ENCODE measurements at places on chromosomes 2 and 18.
A peak's percentile ranks its signal among the peaks of the same experiment; 100 is the strongest.

DNA sequence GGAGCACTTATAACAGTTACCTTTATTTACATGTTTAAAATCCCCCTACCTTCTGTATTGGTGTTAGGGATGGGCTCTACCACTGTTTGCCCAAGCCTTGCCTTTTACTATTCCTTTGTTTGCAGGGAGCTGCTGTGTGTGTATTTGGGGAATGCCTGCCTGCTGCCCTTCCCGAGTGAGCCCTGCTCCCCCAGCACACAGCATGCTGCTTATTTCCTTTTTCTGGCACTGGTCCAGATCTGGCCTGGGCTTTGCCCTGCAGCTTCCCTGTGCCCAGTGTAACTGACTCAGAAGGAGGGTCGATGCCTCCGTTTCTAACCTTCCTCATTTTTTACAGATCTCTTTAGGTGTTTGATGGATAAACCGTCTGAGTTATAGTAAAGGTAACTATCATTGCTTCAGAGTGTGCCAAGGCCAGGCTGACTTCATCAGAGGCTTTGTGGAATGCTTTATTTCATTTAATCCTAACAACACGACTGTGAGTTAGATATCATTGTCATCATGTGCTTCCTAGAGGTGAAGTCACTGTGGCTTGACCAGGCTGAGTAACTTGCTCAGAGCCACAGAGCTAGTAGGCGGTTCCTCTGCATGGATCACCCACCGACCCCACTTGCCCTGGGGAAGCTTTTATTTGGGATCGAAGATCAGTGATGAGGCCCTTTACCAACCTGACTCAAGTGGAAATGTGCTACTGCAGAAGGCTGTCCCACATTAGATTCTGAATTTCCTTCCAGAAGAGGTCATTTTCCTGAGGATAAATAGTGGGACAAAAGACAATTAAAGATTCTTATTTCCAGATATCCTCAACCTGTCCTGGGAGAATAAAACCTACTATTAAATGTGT, 238.8 kb downstream of the ZNF407 start:
- DNase-seq = peak; percentile 29

DNA sequence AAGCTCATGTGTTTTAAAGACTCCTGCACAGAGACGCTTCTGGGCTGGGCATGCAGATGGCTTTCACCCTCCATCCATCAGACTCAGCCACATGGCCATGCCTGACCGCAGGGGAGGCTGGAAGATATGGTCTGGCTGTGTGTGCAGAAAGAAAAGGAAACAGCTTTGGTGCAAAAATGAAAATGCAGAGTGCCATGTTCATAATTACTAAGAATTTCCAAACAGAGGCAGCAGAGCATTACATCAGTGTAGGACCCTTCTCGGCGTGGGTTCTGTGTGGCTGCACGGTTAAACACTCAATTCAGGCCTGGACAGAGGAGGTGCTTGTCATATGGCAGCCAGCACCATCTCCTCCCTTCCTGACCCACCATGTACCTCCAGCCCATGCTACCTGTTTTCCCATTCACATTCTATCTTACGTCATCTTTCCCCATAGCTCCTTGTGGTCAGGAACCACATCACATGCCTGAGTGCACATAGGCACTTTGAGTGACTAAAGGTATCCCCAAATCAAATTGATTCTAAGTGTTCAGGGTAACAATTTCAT, 200.3 kb upstream of the ID2 start:
- no peak for DNase-seq

DNA sequence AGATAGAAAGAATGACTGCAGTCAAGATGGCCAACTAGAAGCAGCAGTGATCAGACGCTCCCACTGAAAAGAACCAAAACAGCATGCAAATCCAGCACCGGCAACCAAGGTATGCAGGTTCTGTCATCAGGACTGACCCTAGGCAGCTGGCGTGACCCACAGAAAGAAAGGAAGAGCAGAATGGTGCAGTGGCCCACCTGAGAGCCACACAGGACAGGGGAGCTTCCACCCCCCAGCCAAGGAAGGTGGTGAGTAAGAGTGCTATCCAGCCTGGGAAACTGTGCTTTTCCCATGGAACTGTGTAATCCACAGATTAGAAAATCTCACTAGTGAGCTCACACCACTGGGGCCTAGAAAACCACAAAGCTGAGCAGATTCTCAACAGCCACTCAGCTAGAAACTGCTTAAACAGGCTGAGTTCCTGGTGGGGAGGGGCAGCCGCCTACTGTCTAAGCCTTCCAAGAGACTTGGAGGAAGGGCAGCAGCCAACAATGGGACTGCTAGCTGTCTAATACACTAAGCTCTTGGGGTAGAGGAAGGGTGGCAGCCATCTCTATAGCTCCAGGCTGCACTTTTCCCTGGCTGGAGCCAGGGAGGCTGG, 127.9 kb downstream of the EVA1A start:
- DNase-seq = no peak

DNA sequence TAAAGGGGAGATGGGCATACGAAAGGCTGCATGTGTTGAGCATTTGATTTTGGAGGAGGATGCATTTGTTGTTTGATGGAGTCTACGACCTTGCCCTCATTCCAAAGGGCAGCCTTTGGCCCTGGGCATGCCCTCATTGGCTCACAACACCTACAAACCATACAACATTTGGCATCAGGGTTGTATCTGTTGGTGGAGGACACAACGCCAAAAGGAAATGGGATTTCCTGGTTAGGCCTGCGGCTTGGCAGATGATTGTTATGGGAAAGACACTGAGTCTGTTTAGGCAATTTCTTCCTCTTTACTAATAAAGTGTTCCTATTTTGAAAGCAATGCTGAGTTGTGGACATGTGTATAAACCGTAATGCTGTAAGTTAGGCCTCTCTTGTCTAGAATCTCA, 246.9 kb downstream of the LDLRAD4 start:
- DNase-seq = no peak

- peak; percentile 62 for DNase-seq
Measured at GRCh38 chr18:7116792-7117389, 706 bp downstream of the LAMA1 start.

- DNase-seq = no peak
Measured at GRCh38 chr2:73285159-73285739, 971 bp upstream of the FBXO41 start.

DNA sequence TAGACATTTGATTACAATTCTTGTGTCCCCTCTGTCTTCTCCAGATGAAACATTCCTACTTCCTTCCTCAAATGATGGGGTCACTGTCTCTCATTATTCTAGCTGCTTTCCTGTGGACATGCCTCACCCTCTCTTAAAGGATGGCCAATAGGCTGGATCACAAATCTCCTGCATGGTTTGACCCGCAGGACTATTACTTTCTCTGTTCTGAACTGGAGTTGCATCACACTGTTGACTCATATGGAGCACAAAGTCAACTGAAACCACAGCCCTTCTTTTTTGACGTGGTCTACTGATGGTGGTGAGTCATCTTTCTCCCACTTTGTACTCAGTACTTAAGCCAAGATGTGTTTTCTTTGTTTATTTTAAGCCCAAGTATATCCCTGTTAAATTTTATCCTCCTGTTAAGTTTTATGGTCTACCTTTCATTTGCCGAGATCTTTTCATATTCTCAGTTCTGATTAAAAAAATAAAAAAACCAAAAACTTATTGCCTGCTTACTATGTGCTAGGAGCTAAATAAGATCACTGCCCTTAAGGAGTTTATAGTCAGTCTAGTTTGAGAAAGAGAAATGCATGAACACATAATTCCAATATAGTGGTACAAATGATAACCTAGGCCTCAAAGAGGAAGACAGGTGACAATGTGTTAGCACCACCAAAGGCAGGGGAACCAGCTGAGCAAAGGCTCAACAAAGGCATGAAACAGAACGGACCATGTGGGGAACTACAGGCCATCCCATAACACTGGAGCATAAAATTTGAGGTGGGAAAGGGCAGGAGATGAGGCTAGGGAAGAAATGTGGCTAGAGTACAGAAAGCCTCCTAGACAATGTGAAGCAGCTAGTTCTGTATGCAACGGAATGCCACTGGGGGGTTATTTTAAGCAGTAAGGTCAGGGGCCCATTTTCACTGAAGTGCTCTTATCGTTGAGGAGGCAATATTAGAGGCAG, 67.6 kb upstream of the ZFP36L2 start:
- peak; percentile 98 for DNase-seq

- DNase-seq = peak; percentile 77
Measured at GRCh38 chr18:58671632-58672564, 633 bp downstream of the MALT1 start.

DNA sequence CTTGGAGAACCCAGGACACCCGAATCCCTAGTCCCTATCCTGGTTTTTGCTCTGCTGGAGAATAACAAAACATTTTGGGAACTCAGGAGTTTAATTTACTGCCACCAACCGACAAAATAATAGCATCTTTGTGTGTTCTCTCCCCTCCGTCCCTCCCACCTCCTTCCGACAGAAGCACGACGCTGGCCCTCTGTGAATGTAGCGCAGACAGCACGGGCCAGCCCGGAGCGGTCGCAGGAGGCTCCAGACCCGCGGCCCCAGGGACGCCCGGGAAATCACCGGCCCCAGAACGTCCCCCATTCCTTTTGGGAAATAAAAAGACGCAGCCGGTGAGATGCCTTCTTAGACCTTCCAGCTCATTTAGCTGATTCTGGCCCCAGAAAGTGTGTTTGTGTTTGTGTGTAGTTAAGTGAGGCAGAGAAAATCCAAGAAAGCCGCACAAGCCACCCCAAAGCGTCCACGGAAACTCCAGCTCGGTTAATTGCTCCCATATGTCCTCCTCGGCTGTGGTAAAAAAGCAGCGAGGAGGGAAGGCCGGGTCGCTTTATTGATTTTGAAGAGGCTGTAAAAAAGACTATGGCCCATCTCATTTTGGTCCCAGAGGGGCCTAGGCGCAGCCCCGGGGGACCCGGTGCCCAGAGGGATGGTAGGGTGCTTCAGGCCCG, 577 bp upstream of the TANC1 start:
- DNase-seq = peak; percentile 86

Measured in adipocyte (in vitro differentiated cells).